Activated T-cell treated with anti-CD3 and anti-CD28 coated beads, Interleukin-2, amount 50 U/mL, for 1 hour (primary cell): ENCODE measurements at places on chromosomes 7 and 10.
A peak's percentile ranks its signal among the peaks of the same experiment; 100 is the strongest.

DNA sequence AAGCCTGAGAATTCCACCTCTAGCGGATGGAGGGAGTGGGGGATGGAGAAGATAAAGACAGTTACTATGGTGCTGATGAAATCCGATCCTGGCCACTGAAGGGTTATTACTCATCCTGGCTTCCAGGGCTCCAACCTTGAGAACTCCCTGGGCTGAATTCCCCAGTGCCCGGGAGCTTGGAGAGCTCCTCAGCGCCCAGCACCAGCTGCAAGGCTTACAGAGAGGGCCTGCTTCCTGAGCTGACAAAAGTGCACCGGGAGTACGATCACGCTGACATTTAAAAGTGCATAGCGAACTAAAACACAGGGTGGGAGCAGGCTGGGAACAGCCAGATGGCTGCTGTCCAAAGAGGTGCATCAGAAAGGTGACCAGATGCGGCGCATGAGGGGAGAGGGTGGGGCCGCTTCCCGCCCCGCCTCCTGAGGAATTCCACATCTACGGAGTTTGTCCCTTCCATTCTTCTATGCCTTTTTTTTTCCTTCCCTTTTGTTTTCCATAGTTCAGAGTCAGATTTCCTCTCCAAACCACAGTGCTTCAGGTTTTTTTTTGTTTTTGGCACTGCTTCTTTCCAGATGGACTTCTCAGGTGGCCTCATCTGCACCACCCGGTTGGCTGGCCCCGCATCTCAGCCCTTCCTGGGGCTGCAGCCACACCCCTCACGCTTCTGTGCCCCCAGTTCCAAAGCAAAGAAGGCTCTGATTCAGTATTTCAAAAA lies 62.4 kb upstream of the MKRN1 start:
- no peak for DNase-seq

GRCh38 chr10:114691442-114691941 lies 33.4 kb upstream of the ABLIM1 start:
- DNase-seq, result no peak

DNA sequence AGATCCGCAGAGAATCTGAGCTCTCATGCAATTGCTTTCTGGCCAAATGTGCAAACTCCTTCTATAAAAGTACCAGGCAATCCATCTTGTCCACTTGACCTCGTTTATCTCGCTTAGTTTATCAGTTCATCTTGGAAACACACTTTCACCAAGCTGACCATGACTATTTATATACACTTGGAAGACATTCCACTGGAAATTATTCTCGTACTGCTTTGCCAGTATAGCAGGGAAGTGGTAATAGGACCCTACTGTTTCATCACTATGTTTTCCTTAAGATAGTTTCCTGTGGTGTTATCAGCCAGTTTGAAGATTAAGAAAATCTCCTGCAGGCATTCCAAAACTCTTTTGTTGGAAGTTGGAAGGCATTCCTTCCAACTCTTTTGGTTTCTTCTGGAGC lies 115.3 kb upstream of the FAM171A1 start:
- DNase-seq, result no peak

DNA sequence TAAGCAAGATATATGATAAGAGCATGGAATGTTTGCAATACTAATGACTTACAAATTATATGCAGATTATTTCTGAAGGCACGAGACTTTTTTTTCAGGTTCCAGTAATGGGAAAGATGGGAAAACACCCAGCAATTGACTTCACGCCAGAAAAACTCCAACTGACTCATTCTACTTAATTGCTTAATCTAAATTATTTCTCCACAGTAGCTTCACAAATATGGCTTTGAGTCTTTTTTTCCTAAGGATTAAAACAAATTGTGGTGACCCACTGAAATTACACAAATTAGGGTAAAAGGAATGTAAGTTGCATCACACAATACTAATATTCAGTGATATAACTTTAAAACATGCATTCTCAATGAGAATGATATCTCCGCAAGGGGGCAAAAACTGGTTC lies 138.7 kb downstream of the GNAI1 start:
- no peak for DNase-seq

GRCh38 chr10:44949127-44949802 lies 10.3 kb upstream of the RASSF4 start:
- DNase-seq, result no peak

DNA sequence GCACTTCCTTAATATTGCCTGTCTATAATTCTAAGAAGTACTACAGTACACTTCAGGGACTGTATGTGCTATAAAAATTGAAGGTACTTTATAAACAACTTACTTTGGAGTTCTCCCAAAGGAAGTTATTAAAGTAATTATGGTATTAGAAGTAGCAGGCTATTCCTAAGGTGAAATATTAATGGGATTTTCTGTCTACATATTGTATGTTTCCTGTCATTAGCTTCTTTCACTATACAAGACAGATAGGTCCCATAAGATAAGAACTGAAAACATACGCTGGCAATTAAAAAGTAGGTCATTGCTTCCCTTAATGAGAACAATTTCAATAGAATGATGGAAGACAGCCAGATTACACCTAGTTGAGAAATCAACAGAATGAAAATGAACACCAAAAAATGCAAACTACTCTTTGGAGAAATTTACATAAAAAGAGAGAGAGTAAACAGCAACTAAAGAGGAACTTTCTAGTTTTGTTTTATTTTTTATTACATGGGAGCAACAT lies 147.0 kb downstream of the HBP1 start:
- no peak for DNase-seq

DNA sequence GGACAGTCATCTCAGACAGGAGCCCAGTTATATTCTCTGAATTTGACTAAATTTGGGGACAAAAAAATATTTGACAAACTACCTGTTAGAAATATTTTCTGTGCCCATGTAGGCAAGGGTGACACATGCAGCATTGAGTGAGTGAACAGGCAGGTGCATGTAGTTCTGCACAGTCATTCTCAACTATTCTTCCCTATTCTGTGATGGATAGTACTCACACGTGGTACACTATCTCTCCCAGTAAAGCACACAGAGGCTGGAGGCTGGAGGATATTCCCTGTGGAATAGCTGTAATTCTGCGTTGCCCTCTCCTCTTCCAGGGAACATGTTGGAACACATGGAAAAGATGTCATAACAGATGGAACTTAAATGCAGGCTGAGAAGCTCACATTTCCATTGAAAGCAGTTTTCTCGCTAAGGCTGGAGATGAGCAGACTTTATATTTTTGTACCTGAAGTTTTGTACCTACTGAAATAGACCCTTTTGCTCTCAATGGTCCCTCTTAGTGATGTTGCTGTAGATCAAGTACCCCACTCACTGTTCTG lies 75.0 kb downstream of the GPR141 start:
- DNase-seq, result no peak

DNA sequence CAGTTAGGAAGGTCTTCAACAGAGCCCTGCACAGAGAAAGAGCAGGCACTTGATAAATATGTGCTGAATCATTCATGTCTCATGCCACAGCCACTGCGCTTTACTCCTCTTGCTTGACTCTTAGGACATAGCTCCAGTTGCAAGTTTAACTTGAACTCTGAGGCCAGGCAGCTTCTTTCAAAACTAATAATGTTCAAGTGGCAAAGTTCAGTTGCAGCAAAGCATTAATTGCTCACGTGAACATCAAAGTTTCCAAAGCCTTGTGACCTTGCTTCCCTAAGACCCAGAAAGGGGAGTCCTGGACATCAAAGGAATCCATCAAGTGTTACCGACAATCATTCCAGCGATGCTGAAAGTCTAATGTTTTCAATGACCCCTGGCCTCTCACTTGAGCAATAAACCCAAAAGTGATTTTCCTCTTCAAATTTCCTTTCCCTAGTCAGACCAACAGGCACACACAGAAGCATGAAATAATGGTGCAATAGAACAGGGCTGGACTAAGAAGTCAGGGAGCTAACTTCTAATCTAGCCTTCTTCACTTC lies 21.8 kb upstream of the TECTB start:
- DNase-seq, result no peak

- no peak for DNase-seq
Measured at GRCh38 chr10:79306644-79307220, 40.5 kb upstream of the PPIF start.

GRCh38 chr10:112456533-112456932 lies 9.5 kb downstream of the VTI1A start:
- DNase-seq, result no peak

- no peak for DNase-seq
Measured at GRCh38 chr10:22736134-22736533, 21.8 kb upstream of the PIP4K2A start.

DNA sequence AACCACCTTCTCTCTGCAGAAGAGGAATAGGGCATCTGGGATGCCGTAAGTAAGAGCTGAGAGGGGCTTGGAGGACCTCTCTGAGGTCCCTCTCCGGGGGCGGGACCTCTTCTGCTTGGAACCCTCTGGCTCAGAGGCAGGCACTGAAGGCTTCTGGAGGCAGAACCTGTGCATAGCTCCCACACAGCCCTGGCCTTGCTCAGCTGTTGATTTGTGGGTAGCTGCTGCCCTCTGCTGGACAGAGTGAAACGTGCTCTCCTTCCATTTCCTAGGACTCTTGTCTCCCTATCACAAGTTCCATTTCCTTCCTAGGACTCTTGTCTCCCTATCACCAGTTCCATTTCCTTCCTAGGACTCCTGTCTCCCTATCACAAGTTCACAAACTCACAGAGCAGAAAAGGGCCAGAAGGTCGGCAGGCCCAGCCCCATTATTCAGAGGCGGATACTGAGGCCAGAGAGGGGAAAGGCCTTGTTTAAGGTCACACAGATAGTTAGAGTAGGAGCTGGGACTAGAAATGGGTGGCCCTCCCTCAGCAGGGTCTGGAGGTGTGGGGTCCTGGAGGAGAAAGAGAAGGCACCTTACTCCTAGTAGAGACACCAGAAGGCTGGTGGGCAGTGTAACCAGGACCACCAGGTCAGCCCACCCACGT lies 30.3 kb upstream of the GARS1 start:
- DNase-seq, result peak; percentile 76

DNA sequence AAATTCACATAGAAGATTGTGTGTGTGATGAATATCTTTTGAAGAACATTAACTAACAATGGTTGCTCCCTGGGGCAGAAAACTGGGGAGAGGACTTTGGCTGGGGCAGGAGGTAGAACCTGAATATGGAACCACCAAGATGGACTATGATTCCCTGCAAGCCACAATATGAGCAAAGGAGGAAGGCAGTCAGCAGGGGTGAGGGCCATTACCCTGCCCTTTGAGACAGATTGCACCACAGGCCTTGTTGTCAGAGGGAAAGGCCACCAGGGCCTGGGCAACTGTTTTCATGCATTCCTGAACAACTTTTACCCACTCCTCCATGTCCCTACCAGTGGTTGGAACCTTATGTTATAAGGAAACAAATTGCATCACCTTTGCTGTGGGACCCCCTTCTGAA lies 670.1 kb upstream of the POM121L12 start:
- no peak for DNase-seq

DNA sequence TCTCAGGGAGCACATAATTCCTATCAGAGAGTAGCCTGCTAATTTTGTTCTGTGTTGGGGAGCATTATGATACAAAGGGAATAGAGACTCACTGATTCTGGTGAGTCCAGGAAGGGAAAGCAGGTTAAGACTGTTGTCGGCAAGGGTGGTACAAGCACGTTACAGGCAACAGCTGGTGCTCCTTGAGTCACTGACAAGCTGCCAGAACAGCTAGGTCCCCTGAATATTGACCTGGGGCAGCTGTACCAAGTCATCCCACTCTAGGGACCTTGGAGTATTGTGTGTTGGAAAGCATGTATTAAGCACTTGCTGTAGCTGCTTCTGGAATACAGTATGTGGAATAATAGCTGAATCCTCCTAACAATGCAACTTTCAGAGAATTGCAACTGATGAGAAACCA lies 37.0 kb upstream of the GLCCI1 start:
- DNase-seq, result no peak

DNA sequence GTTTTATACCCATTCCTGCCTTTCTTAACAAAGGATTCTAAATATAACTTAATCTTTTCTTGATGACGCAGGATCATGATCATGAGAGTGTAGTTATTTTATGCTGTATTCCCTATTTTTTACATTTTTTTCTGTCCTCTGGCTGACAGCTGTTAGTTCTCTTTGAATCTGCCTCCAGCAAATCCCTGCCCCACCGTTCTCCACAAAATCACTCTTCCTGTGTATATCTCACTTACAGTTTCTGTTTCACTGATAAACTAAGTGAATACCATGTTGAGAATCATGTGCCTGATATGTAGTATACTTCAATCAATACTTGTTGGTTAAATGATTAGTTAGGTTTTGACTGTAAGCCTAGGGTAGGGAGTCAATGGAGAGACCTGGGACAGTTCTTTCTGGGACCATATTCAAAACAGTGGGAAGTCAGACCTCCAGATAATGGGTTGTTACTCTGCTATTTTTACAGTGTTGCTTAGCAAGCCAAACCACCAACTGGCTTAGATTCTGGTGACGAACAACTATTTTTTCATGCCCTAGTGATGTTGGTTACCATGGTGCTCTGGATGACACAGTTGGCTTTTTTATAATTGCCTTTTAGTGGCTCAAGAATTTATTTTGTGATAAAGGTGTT lies 12.8 kb downstream of the CNNM1 start:
- DNase-seq, result no peak

DNA sequence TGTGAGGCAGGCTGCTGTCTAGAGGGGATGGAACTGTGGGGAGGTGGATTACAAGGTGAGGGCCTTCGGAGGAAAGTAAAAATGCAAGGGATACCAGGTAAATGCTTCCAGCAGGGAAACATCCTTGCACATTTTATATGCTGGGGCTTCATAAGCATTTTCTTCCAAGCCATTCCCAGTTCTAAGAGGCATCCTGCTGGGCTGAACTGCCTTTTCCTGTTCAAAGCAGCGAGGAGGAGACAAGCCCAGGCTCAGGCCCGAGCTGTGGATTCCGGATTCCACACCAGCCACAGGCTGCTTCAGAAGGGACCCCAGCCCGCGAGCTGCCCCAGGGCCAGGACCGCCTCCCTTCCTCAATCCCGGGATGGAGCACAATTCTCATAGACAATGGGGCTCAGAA lies 249.7 kb downstream of the TNS3 start:
- DNase-seq, result no peak

- DNase-seq, result no peak
Measured at GRCh38 chr7:102843850-102844249, 69.0 kb upstream of the LRRC17 start.

DNA sequence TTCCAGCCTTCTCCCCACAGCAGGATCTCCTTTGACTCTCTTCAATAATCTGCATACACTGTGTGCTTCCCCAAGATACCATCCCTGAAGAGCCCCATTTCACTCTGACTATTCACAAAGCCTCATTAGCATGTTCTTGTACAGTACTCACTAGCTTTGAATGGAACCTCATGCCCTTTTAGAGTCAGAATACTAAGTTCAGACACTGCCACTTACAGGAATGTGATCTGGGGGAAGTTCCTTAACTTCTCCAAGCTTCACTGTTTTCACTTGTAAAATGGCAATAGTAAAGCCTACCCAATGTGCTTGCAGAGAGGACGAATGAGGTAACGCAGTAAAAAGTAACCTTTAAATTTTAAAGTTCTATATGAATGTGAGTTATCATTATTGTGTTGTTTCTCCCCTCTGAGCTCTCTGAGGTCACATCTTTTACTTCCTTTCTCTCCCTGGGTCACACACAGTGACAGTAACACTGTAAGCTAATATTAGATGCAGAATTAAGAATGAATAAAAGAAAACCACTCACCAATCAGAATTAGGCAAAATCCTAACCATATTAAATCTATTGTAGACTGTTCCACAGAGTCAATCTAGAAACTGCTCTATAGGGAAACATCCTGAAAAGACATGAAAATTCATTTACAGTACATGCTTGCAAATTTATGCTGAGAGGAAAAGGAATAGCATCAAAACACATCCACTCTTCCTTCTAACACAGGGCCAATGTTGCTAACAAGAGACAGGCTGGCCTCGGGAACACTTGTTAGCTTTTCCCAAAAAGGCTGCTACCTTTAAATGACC lies 64.2 kb upstream of the IL6 start:
- DNase-seq, result no peak
